ENCODE measurements at places on chromosomes 3 and 15.

- DNase-seq, result no peak
Observed at GRCh38 chr3:58157700-58158099, 53.1 kb downstream of the DNASE1L3 start.

GRCh38 chr3:42502429-42503250 lies at the start of gene VIPR1:
VIPR1 (plus strand) TSS chr3:42502643; CDS start chr3:42502736, 93 bp downstream.
- DNase-seq, result peak; percentile 71

DNA sequence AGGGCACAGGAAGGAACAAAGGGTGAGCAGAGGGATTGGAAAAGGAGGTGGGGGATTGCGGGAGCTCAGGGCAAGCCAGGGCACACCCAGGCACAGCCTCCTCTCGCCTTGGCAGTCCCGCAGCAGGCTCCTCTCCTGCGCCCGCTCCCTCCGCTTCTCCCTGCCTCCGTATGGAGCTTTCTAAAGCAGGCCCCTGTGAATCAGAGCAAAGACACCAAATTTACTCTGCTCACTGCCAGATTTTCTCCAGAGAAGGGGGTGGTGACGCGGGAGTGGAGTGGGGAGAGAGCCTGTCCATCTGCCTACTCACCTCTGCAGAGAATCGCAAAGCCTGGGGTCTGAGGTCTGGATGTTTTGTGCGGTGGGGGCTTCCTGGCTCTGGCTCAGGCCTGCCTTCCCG lies 20.0 kb downstream of the ATP2B2 start:
- no peak for DNase-seq

GRCh38 chr15:39837454-39837853 lies 54.8 kb upstream of the FSIP1 start:
- DNase-seq, result no peak

GRCh38 chr15:60423537-60423936 lies 25.8 kb upstream of the ANXA2 start:
- DNase-seq, result peak; percentile 3

DNA sequence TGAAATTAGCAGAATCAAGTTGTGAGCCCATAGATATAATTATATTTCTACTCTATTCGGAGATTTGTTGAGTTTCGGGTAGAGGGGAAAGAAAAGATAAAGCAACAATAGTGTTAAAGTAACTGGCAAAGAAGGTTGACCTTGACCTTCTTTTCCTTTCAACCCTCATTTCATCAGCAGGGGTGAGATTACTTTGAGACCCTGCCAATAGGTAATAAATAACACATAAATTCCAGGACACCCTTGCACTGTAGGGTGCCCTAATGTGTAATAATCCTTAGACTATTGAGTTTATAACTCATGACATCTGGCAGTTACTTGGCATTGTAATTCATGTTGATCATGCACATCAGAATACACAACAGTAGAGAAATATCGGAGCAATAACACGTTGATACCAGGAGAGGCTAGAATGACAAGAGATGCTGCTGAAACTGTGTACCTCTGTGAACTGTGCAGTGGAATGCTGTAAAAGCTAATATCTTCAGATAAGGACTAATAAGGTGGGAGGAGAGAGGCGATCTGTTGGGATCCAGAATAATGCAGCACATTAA lies 426.7 kb downstream of the ROBO2 start:
- DNase-seq, result no peak

DNA sequence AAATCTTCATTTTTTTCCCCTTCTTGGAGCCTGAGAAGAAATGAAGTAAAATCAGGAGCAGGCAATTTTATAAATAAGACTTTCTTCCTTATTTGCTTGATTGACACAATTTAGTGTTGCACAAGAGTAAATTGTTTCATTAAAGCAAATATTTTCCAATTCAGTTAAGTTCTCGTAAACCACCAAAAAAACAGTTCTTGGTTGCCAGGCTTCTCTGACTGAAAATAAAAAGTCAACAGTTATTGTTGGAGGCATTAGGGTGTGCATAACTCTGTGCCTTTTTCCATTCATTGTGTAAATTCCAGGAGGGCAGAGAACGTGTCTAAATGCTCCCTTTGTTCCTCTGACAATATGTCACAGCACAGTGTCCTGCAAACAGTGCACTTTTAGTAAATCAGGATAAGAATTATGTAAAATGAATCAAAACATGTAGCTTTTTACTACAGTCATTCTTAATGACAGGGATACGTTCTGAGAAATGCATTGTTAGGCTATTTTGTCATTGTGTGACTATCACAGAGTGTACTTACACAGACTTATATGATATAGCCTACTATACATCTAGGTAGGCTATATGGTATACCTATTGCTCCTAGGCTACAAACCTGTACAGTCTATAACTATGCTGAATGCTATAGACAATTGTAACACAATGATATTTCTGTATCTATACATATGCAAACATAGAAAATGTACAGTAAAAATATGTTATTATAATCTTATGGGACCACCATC lies at the start of gene CP:
TSS of gene CP (minus strand) at position 47 of the 735 bp plus-strand sequence. CDS start at position 10, 37 bp downstream.
- DNase-seq, result no peak

- DNase-seq, result no peak
Observed at GRCh38 chr3:149625795-149626194, 32.0 kb downstream of the WWTR1 start.

- peak; percentile 34 for DNase-seq
Observed at GRCh38 chr3:122621112-122621511, 43.7 kb downstream of the PARP15 start.

DNA sequence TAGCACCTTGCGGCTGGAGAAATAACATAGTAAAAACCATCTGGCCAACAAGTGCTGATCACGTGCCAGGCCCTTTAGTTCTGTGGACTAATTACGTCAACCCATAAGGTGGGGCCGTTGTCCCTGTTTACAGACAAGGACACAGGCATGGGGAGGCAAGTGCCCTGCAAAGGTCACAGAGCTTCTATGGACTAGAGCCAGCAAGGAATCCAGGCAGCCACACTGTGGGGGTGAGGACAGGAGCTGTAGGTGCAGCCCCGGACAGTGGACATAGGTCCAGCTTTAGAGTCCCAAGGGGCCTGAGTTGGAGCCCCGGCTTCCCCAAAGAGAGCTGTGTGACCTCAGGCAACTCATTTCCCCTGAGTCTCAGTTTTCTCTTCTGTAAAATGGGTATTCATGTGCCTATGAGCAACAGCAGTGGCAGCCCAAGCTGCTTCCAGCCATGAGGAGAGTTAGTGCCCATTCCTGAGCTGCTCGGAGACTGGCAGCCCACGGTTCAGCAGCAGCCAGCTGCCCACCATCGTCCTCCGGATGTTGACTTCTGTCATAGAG lies 13.9 kb downstream of the CHST13 start:
- DNase-seq, result no peak

DNA sequence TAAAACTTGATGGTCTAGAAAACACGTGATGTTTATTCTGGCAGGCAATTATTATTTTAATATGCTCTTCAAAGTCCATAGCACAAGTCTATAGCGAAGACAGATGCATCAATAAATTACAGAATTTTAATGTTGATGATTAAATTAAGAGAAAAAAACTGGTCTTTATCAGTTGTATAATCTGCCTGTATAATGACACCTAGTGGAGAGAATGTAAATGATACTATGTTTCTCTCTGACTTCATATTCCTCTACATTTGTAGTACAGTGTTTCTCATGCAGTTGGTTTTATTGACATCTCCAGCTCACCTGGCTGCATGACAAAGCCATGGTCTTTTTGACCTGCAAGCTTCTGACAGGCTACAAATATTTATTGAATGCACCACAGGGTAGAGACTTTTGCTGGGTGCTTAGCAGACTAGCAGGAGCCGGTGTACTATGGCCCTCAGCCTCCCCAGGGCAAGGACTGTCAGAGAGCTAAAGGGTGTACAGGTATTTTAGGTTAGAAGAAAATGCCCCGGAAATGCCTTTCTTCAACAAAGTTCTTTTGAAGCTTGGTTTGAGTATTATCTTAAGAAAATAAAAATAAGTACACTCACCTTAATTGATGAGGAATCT lies 289.9 kb downstream of the GAP43 start:
- peak; percentile 2 for DNase-seq

DNA sequence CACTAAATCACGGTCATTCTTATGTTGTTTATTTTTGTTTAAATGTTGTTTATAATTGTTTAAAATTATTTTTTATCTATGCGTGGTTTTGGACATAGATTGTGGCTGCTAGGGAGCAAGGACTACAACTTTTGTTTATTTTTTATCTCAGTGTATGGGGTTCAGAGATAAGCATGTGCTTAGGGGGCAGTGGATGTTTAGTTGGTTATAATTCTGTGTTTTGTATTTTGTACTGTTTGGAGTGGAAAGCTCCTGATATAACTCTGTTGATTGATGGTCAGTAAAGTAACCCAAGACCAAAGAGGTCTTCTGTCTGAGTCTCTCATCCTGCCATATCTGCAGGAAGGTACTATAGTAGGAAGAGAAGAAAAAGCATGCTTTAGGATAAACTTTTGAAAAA lies 36.5 kb upstream of the NPHP3 start:
- no peak for DNase-seq

GRCh38 chr15:93929375-93930094 lies 301.8 kb upstream of the MCTP2 start:
- no peak for DNase-seq

GRCh38 chr3:98984024-98984423 lies 82.5 kb upstream of the DCBLD2 start:
- no peak for DNase-seq

DNA sequence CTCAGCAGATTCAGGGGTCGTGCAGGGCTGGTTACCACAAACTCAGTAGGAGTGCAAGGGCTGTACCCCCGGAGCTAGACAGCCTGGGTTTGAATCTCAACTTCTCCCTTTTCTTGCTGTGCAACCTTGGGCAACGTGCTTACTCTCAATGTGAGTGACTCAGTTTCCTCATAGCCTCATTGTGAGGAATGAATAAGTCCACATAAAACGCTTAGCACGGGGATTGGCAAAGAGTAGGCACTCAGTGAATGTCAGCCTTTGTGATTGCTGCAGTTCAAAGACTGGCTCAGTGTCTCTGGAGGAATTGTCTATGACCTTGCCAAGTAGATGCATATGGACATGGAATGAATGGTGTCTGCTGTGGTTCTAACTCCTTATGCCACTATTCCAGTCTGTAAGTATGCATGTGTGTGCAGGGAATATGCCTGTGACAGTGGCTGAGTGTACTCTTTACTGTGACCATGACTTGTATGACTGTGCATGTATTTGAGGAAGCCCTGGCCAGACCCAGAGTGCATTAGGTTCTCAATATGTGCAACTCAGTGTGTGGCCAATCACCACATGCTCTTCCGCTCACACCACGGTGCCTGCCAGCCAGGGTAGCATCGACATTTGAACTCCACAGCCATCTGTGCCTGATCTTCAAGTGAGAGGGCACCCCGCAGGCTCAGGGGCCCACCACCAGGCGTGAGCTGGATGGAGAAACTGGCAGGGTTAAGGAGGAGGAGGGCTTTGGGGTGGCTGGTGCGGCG lies 900 bp upstream of the HYAL3 start:
- DNase-seq, result no peak

DNA sequence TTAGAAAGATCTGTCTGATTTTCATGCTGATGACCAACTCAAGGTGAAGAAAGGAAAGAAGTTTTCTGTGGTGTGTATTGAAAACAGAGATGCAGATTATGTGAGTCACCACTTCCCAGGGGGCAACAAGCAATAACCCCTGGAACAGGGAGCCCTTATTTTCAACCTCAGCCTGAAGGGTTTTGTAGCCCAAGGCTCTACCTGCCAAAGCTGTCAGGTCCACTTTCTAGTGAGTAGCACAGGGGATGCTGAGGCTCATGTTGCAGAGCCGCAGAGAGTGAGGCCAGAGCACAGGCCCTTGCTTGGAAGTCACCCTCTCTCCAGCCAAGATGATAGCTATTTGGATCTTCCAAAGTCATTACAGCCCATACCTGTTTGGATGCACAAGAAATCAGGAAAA lies 152.2 kb upstream of the SLC24A5 start:
- no peak for DNase-seq

DNA sequence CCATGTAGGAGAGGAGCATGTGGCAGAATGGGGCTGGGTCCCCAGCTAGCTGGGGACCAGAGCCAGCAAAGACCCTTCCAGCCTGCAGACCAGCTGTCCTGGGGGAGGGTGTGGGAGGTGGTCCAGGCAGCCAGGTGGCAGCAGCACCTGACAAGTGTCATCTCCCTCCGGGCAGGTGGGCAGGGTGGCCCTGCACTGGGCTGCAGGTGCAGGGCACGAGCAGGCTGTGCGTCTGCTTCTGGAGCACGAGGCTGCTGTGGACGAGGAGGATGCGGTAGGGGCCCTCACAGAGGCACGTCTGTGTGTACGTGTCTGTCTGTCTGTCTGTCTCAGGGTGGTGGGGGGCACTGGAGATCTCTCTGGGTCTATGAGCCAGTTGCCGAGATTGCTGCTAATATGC lies 5.5 kb downstream of the ANKDD1A start:
- no peak for DNase-seq

DNA sequence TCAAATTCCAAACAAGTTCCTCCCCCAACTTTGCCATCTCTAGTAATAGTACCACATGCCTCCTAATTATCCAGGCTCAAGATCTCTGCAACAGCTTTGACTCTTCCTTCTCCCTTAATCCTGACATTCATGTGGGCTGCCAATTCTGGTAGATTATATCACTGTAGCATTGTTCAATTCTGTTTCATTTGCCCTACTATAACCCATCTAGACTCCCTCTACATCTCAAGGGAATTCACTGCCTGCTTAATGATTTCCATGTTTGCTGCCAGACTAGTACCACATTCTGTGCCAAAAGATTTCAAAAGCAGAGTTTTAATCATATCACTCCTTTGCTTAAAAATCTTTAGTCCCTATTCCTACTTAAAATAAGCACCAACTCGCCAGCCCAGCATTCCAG lies 34.6 kb upstream of the PPIB start:
- no peak for DNase-seq

DNA sequence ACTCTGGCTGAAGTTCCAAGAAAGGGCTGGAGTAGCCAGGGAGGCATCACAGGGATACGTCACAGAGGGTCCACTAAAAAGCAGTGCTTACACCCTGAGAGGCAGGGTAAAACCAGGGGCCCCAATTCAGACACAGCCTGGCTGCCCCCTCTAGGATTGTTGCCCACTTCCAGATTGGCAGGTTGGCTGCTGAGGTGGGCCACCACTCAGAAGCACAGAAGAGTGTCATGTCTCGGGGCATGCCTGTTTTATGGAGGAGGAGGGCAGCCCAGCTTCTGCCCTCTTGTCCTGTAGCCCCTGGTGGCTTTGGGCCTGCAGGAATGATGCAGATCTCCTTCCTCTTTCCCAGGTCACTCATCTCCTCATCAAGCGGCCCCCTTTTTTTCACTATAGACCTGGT lies 24.0 kb downstream of the NOX5 start:
- no peak for DNase-seq

DNA sequence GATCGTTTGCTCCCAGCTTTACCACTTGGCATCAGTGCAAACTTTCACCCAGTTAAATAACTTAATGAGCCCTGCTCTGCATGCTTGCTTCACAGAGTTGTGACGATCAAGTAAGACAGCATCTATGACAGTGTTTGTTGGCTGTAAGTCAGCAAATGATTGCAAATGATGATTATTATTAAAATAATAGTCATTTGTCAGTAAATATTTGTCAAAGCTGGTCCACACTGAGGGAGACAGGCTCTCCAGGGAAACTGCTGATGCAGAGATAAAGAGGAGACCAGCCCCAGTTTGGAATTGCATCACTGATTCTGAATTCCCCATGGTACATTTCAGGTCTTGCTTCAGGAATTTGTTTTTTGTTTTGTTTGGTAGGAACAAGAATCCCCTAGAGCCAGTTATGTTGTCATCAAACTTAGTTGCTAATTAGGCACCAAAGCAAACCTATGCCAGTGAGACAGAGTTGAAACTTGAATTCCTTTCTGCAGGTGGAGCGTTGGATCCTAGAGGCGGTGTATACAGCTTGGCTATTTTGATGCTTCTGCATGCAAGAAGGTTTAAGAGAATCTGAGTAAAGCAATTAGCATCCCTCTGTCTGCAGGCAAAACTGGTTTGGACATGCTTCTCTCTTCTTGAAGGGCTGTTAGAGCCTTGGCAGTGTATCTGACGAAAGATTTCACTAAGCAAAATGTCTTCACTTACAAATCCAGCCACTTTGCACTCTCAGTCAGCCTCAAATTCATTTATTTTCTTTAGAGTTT lies 338.6 kb upstream of the TPRG1 start:
- DNase-seq, result no peak
